ENCODE measurements at places on chromosomes 4 and X. TPM values are rescaled to one million over a fixed set of nuclear protein-coding genes. Genes with fewer than 3 reads are reported as not detected.

TMEM255A gene
- total RNA-seq: 4.3 TPM

ZCCHC12 gene
- 0.15 TPM for total RNA-seq

CENPVL1 gene
- total RNA-seq: not detected

DNA sequence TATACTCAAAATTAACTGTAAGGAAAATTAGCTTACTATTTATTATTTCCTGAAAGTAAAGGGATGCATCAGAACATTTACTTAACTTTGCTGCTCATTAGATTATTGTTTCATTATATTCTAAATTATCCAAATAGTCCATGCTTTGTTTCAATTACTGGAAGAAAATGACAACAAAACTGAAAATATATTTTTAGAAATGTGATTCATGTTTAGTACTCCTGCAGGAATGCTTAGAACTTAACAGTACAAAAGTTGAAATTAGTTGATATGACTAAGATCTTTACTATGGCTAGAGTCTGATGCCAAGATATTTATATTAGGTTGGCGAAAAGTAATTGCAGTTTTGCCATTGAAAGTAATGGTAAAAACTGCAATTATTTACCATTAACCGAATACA lies 660.5 kb upstream of the PABPC4L start:
- H3K36me3 ChIP-seq: no peaks in the 10 kb centered on the region
- no peak overlapping the region for H3K4me3 ChIP-seq
- no peaks in the 10 kb centered on the region for H3K4me1 ChIP-seq
- no peak for DNase-seq
- H3K27me3 ChIP-seq: no peaks in the 10 kb centered on the region
- H3K27ac ChIP-seq: no peak overlapping the region

- no peaks in the 10 kb centered on the region for H3K4me1 ChIP-seq
- no peaks in the 10 kb centered on the region for H3K27me3 ChIP-seq
Measured at GRCh38 chrX:135009057-135009610, 13.2 kb downstream of the RTL8B start.

- no peak overlapping the region for H3K27ac ChIP-seq
- no peak overlapping the region for H3K4me3 ChIP-seq
- H3K27me3 ChIP-seq: no peaks in the 10 kb centered on the region
- H3K36me3 ChIP-seq: no peaks in the 10 kb centered on the region
- no peak for DNase-seq
- peaks cover 2% of the 10 kb centered on the region for H3K4me1 ChIP-seq
Measured at GRCh38 chr4:24783506-24783905, 11.9 kb upstream of the SOD3 start.

- no peak overlapping the region for H3K27ac ChIP-seq
- no peaks in the 10 kb centered on the region for H3K27me3 ChIP-seq
- H3K4me3 ChIP-seq: no peak overlapping the region
- no peak for DNase-seq
Measured at GRCh38 chrX:46485897-46486296, 59.3 kb downstream of the ZNF674 start.

GRCh38 chr4:11098461-11098860 lies 330.2 kb downstream of the HS3ST1 start:
- no peaks in the 10 kb centered on the region for H3K27me3 ChIP-seq
- H3K27ac ChIP-seq: no peak overlapping the region
- no peaks in the 10 kb centered on the region for H3K4me1 ChIP-seq
- H3K36me3 ChIP-seq: no peaks in the 10 kb centered on the region
- no peak overlapping the region for H3K4me3 ChIP-seq

- no peak overlapping the region for H3K4me3 ChIP-seq
- no peaks in the 10 kb centered on the region for H3K36me3 ChIP-seq
- DNase-seq: no peak
- H3K4me1 ChIP-seq: peaks cover 2% of the 10 kb centered on the region
- H3K27me3 ChIP-seq: no peaks in the 10 kb centered on the region
- no peak overlapping the region for H3K27ac ChIP-seq
Measured at GRCh38 chr4:70747874-70748273, 26.1 kb downstream of the RUFY3 start.

- no peaks in the 10 kb centered on the region for H3K4me1 ChIP-seq
- no peak overlapping the region for H3K4me3 ChIP-seq
- no peak for DNase-seq
- H3K27ac ChIP-seq: no peak overlapping the region
- H3K27me3 ChIP-seq: no peaks in the 10 kb centered on the region
- no peaks in the 10 kb centered on the region for H3K36me3 ChIP-seq
Measured at GRCh38 chrX:116781926-116782325, 319.1 kb upstream of the CT83 start.

GUCY2F gene
- total RNA-seq: not detected

DNA sequence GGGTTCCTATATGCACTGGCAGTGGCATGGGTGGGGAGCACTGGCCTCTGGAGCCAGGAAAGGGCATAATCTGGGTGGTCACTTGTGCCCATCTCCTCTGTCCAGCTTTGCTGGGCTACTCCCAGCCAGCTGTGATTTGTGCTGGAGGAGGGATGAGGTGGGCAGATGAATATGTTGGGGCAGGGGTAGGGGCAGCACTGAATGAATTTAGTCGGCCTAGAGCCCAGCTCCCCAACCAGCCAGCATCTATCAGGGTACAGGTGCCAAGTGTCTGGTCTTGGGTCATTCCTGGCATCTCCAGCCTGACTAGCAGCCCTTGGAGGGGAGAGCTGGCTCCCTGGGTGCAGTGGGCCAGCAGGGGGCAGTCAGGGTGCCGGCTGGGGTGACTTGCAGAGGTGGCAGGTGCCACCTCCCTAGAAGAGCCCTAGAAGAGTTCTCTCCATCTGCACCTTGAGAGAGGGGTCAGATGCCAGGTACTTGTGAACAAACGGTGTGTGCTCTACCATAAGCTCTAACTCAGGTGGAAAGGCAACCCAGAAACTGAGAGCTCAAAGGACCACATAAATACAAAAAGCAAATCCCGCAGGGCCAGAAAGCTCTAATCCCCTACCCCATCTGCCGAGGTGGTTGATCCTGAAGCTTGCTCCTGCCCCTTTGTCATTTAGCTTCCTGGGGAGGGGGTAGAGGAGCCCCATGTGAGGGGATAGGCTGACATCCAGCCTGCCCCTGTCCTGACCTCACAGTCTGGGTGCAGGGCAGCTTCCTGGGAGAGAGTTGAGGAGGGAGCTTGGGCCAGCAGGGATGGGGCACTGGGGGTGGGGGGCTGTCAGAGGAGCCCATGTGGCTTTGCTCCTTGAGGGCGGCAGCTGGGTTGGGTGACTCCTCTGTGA lies 2.2 kb downstream of the SORCS2 start:
- no peaks in the 10 kb centered on the region for H3K4me1 ChIP-seq
- no peak overlapping the region for H3K4me3 ChIP-seq
- no peaks in the 10 kb centered on the region for H3K27me3 ChIP-seq
- no peaks in the 10 kb centered on the region for H3K36me3 ChIP-seq
- no peak overlapping the region for H3K27ac ChIP-seq

GRCh38 chrX:108022491-108023089 lies 22.3 kb upstream of the VSIG1 start:
- H3K36me3 ChIP-seq: no peaks in the 10 kb centered on the region
- no peaks in the 10 kb centered on the region for H3K27me3 ChIP-seq
- H3K4me1 ChIP-seq: no peaks in the 10 kb centered on the region
- no peak overlapping the region for H3K27ac ChIP-seq
- H3K4me3 ChIP-seq: no peak overlapping the region
- DNase-seq: no peak

DNA sequence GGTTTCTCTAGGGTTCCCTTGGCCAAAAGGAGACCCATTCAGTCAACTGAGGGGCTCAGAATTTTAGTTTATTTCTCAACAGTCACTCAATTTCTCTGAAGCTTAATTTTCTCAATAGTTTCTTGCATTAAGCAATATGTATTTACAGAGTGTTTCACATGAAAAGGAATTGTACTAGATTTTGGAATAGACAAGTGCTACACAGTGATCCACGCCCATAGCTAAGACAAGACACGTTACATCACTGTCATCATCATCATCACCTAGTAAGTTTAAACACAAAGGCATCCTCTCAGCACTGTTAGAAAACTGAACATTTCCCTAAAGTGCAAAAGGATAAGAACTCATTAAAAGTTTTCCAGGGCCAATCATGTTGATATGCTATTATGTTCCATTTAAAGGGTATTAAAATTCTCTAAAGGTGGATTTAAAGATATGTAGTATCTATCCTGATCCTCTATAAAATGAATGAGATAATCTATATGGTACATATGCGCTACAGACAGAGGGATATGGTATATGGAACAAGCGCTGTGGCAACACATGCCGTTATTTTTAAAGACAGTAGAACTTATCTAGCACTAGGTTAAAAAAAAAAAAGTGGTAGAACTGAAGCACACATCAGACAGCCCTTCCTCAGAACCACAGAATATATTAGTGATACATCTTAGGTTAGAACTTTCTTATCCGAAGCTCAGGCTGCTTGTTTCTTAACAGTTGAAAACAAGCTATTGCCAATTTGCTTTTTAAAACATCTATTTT lies 12.1 kb downstream of the PPA2 start:
- H3K27ac ChIP-seq: no peak overlapping the region
- no peaks in the 10 kb centered on the region for H3K36me3 ChIP-seq
- H3K27me3 ChIP-seq: no peaks in the 10 kb centered on the region

GRCh38 chr4:48147621-48148020 lies 13.6 kb upstream of the TXK start:
- H3K27ac ChIP-seq: no peak overlapping the region
- no peaks in the 10 kb centered on the region for H3K27me3 ChIP-seq
- H3K4me1 ChIP-seq: no peaks in the 10 kb centered on the region
- no peak overlapping the region for H3K4me3 ChIP-seq
- H3K36me3 ChIP-seq: no peaks in the 10 kb centered on the region

GRCh38 chr4:52983563-52984303 lies 121.6 kb downstream of the RASL11B start:
- H3K27ac ChIP-seq: no peak overlapping the region
- no peak for DNase-seq
- no peaks in the 10 kb centered on the region for H3K27me3 ChIP-seq
- H3K4me3 ChIP-seq: no peak overlapping the region
- H3K4me1 ChIP-seq: no peaks in the 10 kb centered on the region

- H3K27me3 ChIP-seq: no peaks in the 10 kb centered on the region
- H3K36me3 ChIP-seq: no peaks in the 10 kb centered on the region
- no peaks in the 10 kb centered on the region for H3K4me1 ChIP-seq
- H3K27ac ChIP-seq: no peak overlapping the region
- no peak overlapping the region for H3K4me3 ChIP-seq
Measured at GRCh38 chrX:154441564-154441963, 2.4 kb upstream of the FAM50A start.

DNA sequence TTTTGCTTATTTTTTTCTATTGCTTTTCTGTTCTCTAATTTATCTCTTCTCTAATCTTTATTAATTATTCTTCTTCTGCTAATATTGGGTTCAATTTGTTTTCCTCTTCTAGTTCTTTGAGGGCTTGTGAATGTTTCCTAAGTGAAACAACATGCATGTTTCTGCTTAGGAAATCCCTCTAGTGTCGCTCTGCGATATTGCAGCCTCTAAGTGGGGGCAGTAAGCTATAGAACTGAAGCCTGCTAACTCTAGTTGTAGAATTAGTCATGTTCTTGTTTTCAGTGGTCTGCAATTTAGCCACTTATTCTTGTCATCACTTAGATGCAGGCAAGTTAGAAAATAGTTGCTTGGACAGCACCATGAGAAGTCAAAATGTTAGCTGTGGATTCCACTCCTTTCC lies 222.6 kb downstream of the SPIN4 start:
- H3K36me3 ChIP-seq: no peaks in the 10 kb centered on the region
- H3K27ac ChIP-seq: no peak overlapping the region
- H3K27me3 ChIP-seq: no peaks in the 10 kb centered on the region
- H3K4me3 ChIP-seq: no peak overlapping the region
- DNase-seq: no peak
- no peaks in the 10 kb centered on the region for H3K4me1 ChIP-seq

DNA sequence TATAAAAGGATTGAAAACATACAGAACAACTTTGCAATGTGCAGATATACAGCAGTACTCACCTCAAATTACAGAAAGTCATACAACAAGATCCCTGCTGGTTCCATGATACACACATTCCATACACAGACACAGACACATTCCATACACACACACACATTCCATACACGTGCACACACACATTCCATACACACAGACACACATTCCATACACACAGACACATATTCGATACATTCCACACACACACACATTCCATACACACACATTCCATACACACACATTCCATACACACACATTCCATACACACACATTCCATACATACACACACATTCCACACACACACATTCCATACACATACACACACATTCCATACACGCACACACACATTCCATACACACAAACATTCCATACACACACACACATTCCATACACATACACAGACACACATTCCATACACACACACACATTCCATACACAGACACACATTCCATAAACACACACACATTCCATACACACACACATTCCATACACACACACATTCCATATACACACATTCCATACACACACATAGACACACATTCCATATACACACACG lies 13.7 kb downstream of the LINC00632 start:
- H3K27ac ChIP-seq: no peak overlapping the region
- no peak for DNase-seq
- H3K4me1 ChIP-seq: no peaks in the 10 kb centered on the region
- no peaks in the 10 kb centered on the region for H3K36me3 ChIP-seq
- no peaks in the 10 kb centered on the region for H3K27me3 ChIP-seq

- H3K4me1 ChIP-seq: no peaks in the 10 kb centered on the region
- DNase-seq: no peak
- no peaks in the 10 kb centered on the region for H3K36me3 ChIP-seq
- H3K4me3 ChIP-seq: peak overlapping the region; percentile 70
Measured at GRCh38 chrX:110318664-110318968, 731 bp upstream of the AMMECR1 start.

DNAAF6 gene
- not detected for total RNA-seq

DCAF4L1 gene
- total RNA-seq: 0.36 TPM

USP17L29 gene
- total RNA-seq: not detected

GRCh38 chr4:111806331-111806730 lies 338.9 kb upstream of the FAM241A start:
- H3K27me3 ChIP-seq: no peaks in the 10 kb centered on the region
- no peak for DNase-seq
- H3K27ac ChIP-seq: no peak overlapping the region
- H3K36me3 ChIP-seq: no peaks in the 10 kb centered on the region
- no peaks in the 10 kb centered on the region for H3K4me1 ChIP-seq
- H3K4me3 ChIP-seq: no peak overlapping the region

DNA sequence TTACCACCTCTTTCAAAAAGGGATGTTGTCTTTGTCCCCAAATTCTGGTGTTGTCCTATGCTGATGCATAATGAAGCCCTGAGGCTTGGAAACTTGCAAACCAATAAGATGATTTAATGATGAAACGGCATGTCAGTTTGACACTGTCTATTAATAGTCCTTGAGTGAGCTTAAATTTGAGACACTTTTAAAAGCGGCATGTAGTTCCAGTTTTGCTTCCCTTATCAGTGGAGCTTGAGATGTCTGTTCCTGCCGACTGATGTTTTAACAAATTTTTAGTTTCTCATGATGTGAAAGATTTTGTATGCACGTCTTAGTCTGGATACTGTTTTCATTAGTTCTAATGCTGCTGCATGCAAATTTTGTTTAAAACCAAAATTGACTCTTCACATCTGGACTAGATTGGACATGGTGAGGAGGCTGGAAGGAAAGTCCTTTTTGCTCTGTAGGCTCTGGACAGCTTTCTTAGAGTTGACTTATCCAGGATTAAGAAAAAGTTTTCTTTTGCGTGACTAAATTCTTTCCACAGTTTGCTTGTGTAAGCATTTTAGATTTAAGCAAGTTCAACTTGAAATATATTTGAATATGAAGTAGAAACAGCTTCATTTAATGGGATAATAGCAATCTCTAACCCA lies 11.7 kb downstream of the C1GALT1C1 start:
- no peak for DNase-seq
- H3K27me3 ChIP-seq: no peaks in the 10 kb centered on the region
- no peaks in the 10 kb centered on the region for H3K36me3 ChIP-seq
- H3K4me3 ChIP-seq: no peak overlapping the region
- no peaks in the 10 kb centered on the region for H3K4me1 ChIP-seq
